ENCODE measurements at places on chromosomes 1 and 21.

DNA sequence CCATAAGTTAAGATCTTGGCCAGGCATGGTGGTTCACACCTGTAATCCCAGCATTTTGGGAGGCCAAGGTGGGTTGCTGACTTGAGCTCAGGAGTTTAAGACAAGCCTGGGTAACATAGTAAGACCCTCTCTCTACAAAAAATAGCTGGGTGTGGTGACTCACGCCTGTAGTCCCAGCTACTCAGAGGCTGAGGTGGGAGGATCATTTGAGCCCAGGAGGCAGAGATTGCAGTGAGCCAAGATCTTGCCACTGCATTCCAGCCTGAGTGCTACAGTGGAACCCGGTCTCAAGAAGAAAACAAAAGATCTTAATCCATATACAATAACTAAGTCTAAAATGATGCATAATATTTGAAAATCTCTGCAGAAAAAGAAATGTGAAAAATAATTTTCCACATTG lies 165.5 kb upstream of the NR5A2 start:
- no peak for DNase-seq

DNA sequence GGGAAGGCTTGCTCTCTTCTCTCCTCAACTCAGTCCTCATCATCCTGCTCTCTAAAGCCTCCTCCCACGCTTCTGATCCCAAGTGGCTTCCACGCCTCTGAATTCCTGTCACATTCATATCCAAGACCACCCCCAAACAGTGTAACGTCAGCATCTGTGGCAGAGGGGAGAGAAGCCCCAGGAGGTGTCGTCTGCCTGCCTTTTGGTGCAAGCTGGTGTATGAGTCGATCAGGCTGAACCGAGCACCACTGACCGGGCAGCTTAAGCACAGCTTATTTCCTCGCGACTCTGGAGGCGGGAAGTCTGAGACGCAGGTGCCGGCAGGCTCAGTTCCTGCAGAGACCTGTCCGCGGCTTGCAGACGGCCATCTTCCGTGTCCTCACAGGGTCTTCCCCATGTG lies 123.8 kb upstream of the RAB4A start:
- no peak for DNase-seq

DNA sequence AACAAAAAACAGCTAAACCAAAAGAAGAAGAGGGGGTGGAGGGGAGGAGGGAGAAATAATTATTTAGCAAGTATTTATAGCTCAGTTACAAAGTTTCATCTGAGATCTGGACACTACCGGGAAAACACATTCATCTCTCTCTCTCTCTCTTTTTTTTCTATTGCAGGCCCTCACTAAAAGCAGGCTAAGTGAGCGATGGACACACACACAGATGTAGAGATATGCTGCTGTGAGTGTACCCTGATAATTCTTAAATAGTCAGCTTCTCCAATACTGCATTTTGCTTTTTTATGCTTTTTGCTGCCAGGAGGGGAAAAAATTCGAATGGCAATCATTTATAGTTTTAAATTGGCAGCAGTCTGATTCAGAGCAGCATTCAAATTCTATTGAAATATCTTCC lies 65.0 kb downstream of the LPAR3 start:
- no peak for DNase-seq

DNA sequence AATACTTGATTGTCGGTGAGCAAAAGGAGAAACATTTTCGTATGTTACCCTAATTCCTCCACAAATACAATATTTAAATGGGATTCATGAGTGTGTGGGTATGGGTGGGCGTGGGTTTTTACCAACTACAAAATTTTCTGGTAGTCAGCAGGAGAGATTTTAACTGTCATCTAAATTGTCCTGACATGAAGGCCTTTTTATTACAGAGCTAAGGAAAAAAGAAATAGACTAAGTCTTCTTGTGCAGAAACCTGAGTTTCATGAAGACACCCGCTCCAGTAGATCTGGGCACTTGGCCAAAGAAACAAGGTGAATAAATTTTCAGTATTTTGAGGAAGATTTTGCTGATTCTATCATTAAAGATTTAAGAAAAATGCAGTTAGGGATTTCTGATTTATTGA lies 752 bp downstream of the RGS18 start:
- no peak for DNase-seq

DNA sequence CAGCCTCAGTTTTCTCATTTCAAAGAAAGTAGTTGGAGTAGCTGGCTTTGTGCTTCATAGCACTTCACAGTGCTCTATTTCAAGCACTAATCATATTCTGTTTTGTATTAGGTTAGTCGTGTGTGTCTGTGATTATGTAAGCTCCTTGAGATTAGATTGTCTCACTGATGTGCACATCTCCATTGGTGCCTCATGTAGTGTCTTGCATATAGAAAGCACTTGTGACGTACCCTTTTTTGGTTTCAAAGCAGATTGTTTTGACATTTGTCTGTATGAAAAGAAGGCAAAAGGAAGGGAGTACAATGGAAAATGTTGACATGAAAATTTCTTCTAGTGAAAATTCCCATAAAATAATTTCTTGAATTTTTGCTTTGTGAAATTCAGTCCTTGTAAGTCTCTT lies 13.9 kb downstream of the BTBD8 start:
- no peak for DNase-seq

GRCh38 chr1:15546641-15547040 lies 20.0 kb downstream of the DNAJC16 start:
- DNase-seq, result no peak

GRCh38 chr1:6249739-6250689 lies 6.0 kb downstream of the HES3 start:
- DNase-seq, result no peak

GRCh38 chr1:98003442-98003841 lies 82.6 kb upstream of the DPYD start:
- DNase-seq, result no peak

DNA sequence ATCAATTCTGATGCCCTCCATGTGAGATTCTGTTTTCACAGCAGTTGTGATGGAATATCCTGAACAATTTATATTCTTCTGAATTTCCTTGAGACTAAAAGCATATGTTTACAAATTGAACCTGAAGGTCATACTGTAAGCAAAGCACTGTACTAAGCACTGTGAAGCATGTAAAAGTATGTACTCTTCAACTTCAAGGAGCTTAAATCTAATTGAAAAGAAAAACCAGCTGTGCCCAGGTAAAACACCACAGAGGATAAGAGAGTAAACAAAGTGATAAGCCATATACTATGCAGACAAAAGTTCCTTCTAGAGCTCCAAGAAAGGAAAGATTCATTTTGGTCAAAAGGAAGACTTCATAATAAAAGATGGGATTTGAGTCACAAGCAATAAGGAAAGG lies 71.9 kb downstream of the TTLL7 start:
- no peak for DNase-seq

DNA sequence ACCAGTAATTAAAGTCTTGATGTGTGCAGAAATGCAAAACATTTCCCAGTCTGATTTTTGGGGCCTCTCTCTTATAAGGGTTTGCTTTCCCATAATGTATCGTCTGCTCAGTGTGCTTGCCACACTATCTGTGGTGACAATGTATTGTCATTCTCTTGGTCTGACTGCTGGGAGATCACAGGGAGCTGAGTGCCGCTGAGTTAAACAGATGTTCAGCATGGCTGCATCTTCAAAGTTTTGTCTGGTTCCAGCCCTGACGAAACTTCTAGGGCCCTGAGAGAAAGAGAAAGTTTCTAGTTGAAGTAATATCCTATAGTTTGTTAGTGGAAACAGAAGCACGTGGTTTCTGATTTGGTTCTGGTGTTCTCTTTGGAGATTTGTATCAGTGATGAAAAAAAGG lies 42.6 kb downstream of the DNM3 start:
- DNase-seq, result no peak

GRCh38 chr1:193411714-193412113 lies 225.3 kb upstream of the B3GALT2 start:
- no peak for DNase-seq

- no peak for DNase-seq
These were observed 7.5 kb upstream of the PTPN7 start for GRCh38 chr1:202167708-202168415.

DNA sequence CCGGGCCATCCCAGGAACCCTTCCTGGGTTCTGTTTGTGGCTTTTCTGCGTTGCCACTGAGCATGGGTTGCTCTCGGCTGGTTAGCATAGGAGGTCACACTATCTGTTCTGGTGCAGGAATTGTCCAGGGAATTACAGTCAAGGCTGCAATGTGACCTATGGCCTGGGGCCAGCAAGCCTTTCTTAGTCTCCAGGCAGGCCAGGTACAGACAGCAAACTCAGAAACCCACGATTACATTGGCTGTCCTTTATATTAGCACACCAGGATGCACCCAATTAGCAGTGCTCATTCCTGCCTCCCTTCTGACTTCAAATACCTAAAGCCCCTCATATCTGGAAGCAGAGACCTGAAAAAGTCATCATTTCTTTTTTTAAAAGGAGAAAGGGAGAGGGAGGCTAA lies 55.2 kb downstream of the CD247 start:
- no peak for DNase-seq

- no peak for DNase-seq
These were observed 377.5 kb downstream of the GPATCH2 start for GRCh38 chr1:217253351-217253750.

GRCh38 chr21:33374080-33374449 lies 29.1 kb upstream of the IFNGR2 start:
- DNase-seq, result no peak

GRCh38 chr1:79052829-79053449 lies 46.4 kb upstream of the ADGRL4 start:
- no peak for DNase-seq

GRCh38 chr1:203283597-203283996 lies 21.7 kb upstream of the BTG2 start:
- no peak for DNase-seq

DNA sequence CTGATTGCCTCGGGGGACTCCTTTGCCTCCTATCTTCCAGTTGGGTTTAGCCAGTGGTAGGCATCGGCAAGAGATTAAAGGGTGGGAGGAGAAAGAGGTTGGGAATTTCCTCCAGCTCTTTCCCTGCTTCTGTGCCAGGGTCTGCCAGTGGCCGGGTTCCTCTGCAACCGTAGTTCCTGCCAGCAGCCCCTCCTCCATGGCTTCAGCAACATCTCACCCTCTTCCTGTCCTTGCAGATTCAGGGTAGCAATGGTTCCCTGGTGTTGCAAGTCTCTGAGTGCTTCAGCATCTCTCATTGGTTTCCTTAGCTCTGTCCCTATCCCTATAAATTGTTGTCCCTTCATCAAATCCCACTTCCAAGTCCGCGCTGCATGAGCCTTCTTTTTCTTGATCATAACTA lies 223.1 kb upstream of the JUN start:
- DNase-seq, result no peak

DNA sequence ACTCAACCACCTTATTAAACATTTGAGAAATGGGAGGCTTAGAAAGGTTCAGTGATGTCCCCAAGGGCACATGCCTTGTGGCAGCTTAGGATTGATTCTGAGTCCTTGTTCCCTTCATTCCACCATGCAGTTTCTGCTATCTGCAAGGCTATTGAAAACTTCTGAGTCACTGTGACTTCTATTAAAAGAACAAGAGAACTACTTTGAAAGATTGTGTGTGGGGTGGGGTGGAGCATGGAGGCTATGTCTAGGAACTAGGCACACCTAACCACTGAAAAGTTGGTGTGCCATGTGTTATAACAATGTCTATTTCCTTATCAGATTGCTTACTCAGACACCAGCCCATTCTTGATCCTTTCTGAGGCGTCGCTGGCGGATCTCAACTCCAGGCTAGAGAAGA lies 10.8 kb downstream of the MTARC1 start:
- no peak for DNase-seq

GRCh38 chr1:198794498-198794897 lies 155.7 kb downstream of the PTPRC start:
- no peak for DNase-seq

DNA sequence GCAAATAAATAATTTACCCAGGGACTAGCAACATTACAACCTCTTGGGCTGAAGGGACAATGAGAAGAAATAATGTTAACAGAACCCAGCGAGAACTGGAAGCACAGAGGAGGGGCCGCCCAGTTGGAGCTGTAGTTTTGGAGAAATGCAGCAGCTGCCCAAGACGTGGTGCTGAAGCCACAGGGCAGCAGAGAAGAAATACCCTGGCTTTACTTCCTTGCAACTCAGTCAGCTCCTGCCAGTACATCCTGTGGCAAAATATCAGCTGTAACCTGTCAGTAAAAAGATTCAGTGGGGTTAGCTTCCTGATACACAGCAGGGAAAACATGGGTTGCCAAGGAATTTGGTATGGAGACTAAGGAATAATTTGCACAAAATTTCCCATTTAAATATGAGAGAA lies 283.6 kb upstream of the USP25 start:
- DNase-seq, result no peak

GRCh38 chr21:41927727-41928409 lies 25.9 kb downstream of the C2CD2 start:
- no peak for DNase-seq

DNA sequence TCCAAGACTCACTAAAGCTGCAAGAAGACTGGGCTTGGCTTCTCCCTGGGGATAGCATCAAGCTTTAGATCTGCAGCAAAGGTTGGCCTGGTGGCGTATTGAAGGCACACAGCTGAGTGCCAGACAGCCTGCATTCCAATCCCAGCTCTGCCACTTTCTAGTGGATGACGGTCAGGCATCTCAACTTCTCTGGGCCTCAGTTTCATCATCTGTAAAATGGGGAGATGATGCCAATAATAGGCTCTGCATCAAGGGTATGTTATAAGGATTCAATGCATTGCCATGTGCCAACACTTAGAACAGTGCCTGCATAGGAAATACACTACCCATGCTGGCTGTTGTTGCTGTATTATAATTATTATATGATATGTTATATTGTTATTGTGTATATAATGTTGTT lies 220.4 kb downstream of the NPHP4 start:
- no peak for DNase-seq

DNA sequence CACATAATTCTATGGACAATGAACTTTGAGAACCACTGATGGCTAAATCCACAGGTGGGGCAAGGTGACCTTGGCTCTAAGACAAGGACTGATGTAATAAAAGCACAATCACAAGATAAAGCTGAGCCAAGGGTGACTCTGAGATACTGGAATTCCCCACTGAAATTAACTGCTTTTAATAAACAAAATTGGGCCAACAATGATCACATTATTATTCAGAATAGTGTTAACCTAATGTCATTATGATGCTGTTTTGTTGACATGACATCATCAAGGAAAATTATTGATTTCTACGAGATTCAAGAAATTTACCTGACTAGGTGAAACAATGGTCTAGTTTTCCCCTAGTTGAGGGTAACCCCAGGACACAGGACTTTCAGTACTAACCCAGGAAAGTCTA lies 273.7 kb upstream of the NFIA start:
- DNase-seq, result no peak

- no peak for DNase-seq
These were observed 791 bp upstream of the CFAP298 start for GRCh38 chr21:32612999-32613337.

DNA sequence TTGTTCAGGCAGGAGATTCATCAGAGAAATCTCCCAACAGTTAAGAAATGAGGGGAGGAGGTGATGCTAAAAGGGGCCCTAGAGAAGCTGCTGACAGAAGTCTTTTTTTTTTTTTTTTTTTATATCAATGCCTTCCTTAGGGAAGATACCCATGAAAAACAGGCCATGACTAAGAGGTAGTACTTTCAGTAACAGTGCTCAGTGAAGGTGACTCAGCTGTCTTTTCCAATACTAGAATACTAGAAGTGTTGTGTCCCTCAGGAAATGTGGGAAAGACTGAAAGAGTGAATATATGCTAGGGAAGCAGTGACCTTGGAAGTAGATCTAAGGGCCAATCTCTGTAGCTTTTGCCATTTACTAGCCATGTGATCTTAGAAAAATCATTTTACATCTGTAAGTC lies 52.4 kb upstream of the SLFNL1 start:
- DNase-seq, result no peak

- DNase-seq, result no peak
These were observed 74.5 kb upstream of the B3GALT2 start for GRCh38 chr1:193260896-193261295.

All from stimulated activated CD8-positive, alpha-beta memory T cell treated with anti-CD3 and anti-CD28 coated beads, Interleukin-4, amount 100 ng/mL, for 48 hours (primary cell).